ENCODE measurements at places on chromosomes 6 and 20.

DNA sequence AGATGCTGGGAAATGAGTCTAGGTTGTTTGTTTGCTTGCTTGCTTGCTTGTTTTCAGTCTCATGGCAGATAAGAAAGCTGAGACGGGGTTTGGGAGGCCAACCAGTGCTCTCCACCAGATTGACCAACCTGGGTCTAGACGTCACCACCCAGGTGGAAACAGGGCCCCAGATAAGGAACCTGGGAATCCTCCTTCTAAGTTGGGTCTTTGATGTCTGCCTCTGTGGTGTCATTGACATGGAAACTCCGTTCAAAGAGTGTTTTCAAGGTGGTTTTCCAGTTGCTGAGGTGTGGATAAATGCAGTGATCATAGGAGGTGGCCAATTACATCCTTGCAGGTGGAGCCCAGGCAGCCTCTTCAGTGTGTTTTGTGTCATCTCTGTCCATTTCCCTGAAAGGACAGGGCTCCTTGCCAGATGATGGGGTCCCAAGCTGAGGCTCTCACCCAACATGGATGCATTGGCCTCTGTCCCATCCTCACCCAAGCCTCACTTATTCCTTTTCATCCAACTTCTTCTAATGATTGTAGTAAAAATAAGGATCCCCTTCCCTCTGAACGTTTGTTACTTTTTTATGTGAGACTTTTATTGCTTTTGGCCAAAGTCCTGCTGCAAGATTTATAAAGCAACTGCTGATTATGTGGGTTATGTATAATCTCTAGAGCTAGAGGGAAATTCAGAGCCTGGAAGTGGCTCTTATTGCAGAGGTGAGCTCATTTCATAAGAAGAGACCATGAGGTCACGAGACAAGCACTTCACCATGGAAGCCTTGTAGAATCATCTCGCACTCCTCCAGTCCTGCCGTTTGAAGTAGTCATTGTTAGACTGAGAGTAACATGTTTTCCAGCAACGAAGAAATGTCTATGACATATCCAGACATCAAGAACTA lies 32.0 kb upstream of the SYNDIG1 start:
- DNase-seq, result no peak

- no peak for DNase-seq
Observed at GRCh38 chr6:53394704-53395103, 46.0 kb upstream of the ELOVL5 start.

GRCh38 chr20:37687478-37687805 lies 6.4 kb upstream of the CTNNBL1 start:
- no peak for DNase-seq

GRCh38 chr6:135088281-135088680 lies 33.7 kb upstream of the HBS1L start:
- DNase-seq, result no peak

- DNase-seq, result peak; percentile 41
Observed at GRCh38 chr20:57450419-57450818, 59.2 kb downstream of the RBM38 start.

- no peak for DNase-seq
Observed at GRCh38 chr6:99344289-99344688, 5.2 kb downstream of the FAXC start.

DNA sequence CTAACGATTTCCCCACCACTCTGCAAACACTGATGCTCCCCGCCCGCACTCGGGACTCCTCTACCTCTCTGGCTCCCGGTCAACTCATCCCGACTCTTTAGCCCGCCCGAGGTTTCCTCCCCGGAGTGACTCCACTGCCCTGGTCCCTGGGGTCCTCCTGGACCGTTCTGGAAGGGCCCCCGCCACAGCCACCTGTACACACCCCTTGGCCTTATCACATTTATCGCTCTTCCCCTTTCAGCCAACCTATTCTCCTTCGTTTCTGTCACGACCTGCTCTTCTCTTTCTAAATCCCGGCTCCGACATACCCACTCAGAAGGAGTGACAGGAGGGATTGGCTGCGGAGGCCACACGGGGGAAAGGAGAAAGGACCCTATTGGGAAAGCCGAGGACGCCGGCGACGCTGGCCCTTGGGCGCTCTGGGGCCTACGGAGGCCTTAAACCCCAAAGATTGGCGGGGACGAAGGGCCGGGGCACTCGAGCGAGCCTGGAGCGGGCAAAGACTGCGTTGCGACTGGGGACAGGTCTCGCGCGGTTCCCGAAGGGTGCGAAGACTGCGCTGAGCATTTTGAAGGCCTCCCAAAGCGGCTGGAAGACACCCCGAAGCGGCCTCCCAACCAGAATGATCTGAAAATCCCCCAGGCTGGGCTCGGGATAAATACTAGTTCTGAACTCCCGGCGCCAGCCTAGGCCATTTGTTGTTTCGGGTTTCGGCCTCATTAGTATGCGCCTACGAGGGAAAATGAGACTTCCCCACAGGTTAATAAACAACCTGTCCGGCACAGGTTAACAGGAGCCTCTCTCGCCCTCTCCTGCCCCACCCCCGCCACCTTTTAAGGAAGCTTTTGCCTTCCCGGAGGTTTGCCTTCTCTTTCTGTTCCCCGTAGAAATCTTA lies 9.2 kb downstream of the SIM1 start:
- DNase-seq, result no peak

- no peak for DNase-seq
Observed at GRCh38 chr6:84428300-84428907, 201.0 kb upstream of the CEP162 start.

DNA sequence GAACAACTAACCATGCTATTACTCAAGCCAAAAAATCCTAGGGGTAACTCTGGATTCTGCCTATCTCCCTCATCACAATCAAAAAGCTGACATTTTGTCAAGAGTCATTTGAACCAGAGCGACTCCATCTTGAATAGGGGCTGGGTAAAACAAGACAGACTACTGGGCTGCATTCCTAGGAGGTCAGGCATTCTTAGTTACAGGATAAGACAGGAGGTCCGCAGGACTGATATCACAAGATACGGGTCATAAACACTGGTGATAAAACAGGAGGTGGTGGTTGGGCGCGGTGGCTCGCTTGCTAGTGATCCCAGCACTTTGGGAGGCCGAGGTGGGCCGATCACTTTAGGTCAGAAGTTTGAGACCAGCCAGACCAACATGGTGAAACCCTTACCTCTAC lies 32.2 kb downstream of the C6orf52 start:
- DNase-seq, result no peak

DNA sequence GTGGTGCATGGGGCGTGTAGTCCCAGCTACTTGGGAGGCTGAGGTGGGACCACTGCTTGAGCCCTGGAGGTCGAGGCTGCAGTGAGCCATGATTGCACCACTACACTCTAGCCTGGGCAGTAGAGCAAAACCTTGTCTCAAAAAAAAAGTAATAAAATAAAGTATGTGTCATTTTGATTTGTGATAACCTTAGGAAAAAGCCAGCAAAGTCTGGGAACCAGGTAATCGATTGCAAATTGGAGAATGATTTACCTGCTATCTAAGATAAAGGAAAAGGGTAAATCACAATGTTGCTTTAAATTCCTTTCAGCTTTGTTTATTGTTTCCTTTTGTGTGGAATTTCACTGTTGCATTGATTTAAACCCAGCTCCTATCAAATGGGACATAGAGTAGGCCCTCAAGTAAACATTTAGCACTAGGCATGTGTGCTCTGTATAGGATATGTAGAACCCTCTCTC lies 59.0 kb downstream of the SGK1 start:
- no peak for DNase-seq

- no peak for DNase-seq
Observed at GRCh38 chr6:154478021-154478700, 32.3 kb downstream of the CNKSR3 start.

DNA sequence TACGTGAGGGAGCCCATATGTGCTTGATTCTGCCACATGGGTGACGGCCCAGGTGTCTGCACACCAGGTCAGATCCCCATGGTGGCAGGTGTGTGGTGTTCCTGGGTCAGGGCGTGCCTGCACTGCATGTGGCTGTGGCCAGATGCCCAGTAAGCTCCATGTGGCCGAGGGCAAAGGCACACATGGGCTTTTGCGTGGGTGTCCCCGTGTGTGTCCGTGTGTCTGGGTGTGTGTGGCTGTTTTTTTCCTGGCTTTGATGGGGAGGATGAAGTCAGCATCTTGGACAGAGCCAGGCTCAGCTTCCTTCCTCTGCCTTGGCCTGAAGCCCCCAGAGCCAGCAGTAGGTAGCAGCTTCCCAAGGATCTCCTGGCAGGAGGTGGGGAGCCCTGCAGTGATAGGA lies 1.5 kb upstream of the TNXB start:
- no peak for DNase-seq

DNA sequence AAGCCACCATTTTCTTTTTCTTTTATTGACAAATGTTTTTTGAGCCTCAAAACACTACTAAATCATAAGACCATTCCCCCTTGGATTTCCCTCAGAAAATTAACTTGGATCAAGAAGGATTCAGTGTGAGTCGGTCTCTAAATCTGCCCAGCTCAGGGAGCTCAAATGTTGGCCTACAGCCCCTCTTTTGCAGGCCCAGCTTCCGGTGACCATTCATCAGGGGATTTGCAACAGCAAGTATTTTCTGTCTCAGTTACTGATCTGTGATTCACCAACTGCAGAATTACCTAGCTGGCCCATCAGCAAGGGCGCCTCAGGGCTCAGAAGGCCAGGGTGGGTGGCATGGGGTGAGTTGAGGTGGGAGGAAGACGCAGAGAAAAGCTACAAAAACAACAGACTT lies 318.1 kb downstream of the CDC5L start:
- no peak for DNase-seq

- no peak for DNase-seq
Observed at GRCh38 chr6:16184551-16184950, 53.8 kb upstream of the GMPR start.

DNA sequence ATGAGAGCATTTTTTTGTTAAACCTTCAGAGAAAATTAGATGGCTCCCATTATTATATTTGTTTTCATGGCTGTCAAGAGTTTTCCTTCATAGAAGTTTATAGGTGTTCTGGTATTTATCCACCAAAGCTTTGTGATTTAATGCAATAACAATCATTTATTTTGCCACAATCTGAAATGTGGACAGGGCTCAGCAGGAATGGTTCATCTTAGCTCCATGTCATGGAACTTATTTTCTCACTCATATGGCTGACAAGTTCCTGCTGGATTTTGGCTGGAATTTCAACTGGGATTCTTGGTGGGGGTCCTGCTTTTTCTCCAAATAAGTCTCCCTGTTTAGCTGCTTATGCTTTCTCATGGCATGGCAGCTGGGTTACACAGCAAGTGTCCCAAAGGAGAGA lies 876.7 kb downstream of the QKI start:
- DNase-seq, result no peak

- no peak for DNase-seq
Observed at GRCh38 chr6:138923561-138923960, 64.5 kb downstream of the REPS1 start.

DNA sequence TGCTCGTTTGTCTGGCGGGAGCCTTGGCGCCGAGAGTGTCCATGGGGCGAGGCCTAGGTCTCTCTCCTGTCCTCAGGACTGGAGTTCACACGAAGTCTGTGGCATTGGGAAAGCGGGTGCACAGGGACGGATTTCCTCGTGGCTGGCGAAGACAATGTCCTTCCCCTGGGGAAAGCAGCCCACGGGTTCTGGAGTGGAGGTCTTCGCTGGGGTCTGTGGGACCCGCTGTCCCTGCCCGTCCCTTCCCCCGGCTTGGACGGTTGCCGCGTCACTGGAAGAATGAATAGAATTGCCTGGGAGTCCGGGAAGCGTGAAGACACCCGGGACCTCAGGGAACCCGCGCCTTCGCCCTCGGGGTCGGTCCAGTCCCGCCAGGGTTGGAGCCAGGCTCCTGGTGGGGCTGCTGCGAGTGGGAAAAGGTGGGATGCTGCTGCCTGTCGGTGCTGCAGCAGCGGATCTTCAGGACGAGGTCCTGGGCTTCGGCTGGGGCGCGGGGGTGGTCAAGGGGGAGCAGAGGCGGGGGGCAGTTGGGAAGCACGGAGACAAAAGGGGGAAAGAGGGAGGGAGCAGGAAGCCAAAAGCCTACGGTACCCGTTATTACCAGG lies 441.8 kb upstream of the DEFB115 start:
- DNase-seq, result no peak

DNA sequence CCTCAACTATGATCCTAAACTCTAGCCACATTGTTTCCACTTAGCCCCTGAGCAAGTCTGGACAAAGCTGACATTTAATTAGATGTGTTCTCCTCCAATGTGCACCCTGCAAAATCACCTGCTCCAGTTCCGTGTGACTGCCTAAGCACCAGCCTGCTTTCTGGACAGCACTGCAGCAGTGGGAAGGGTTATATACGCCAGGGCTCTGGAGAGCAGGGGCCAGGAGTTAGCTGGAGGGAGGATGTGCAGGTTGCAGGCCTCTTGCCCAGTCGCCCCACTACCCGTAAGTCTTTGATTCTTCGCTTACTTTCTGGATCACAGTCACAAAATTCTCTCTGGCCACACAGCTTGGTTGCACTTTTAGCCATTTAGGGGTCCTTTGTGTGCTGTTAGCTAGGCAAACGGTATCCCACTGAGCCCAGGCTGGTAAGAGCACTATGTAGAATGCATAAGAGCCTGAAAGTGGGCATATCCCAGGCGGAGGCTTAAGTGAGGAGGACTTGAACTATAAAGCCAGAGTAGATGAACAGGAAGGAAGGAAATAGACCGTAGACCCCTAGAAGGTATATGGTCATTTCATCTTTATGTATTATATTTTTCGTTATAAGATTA lies 10.7 kb upstream of the PLEKHG1 start:
- DNase-seq, result no peak

DNA sequence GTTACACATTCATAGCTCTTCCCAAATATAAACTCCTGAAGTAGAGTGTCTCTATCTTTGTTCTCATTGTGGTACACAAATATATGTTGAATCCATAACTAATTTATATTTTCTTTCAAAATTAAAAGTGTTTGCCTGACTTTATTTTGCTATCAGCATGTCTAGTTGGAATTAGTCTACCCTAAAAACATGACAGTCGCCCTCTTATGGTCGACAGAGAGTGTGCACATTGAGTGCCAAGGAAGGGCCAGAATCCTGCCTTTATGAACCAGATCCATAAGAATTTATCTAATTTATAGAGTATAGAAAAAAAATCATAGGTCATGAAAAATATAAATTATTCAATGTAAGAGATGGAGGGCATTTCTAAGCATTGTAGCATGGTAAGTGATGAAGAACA lies 12.3 kb upstream of the DEFB112 start:
- no peak for DNase-seq

GRCh38 chr20:23153696-23154341 lies 67.7 kb upstream of the CD93 start:
- no peak for DNase-seq

DNA sequence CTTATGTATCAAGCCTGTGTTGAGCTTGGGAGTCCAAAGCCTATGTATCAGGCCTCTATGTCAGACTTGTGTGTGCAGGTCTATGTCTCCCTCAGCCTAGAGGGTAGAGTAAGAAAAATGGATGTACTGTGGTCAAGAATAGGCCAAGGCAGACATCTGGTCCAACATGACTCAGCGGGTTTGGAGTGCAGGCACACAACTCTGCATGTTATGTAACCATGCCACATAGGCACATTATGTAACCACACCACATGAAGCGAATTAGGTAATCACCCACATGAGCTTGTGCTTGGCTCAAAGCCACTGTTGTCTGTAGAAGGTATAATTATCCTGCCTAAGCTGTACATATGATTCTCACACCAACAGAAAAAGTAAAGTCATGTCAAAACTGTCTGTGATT lies 1190.5 kb upstream of the EYS start:
- DNase-seq, result no peak

GRCh38 chr6:169890901-169891300 lies 139.5 kb downstream of the ERMARD start:
- DNase-seq, result no peak
